Stimulated activated CD4-positive, alpha-beta T cell treated with anti-CD3 and anti-CD28 coated beads, Interleukin-15, amount 100 ng/mL, for 48 hours (primary cell): ENCODE measurements at places on chromosomes 6 and 20.
A peak's percentile ranks its signal among the peaks of the same experiment; 100 is the strongest.

DNA sequence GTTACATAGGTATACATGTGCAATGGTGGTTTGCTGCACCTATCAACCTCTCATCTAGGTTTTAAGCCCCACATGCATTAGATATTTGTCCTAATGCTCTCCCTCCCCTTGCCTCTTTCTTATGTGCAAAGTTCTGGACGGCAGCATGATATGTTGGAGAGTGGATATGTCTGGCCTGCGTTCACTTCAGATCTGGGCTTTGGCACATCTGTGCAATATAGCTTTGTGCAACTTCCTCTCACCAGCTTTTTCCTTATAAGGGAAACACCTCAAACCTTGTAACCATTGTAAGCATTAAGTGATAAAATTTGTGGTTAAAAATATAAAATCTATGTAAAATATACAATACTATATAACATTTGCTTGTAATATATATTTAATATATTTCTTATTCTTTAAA lies 288.0 kb downstream of the PHACTR1 start:
- no peak for DNase-seq

GRCh38 chr20:40855269-40855668 lies 166.2 kb upstream of the MAFB start:
- no peak for DNase-seq

DNA sequence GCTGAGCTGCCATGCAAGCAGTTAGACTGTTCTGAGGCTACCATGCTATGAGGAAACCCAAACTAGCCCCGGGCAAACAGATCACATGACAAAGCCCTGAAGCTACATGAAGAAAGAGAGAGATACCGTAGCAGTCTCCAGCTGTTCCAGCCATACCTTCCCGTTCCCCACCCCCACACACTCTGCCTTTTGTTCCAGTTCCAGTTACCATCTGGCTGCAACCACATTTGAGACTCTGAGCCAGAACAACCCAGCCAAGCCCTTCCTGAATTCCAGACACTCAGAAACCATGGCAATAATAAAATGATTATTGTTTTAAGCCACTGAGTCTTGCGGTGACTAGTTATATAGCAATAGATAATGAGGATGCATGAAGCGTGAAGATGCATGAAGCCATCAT lies 28.3 kb downstream of the RIN2 start:
- no peak for DNase-seq

GRCh38 chr6:35596448-35597442 lies 84.0 kb upstream of the TULP1 start:
- no peak for DNase-seq

GRCh38 chr6:7776509-7776908 lies 50.6 kb downstream of the BMP6 start:
- DNase-seq, result no peak

GRCh38 chr6:83609248-83609647 lies 96.9 kb downstream of the PRSS35 start:
- DNase-seq, result no peak

GRCh38 chr6:163955096-163955495 lies 540.6 kb downstream of the QKI start:
- no peak for DNase-seq

GRCh38 chr20:51930775-51931174 lies 128.5 kb upstream of the SALL4 start:
- DNase-seq, result no peak

DNA sequence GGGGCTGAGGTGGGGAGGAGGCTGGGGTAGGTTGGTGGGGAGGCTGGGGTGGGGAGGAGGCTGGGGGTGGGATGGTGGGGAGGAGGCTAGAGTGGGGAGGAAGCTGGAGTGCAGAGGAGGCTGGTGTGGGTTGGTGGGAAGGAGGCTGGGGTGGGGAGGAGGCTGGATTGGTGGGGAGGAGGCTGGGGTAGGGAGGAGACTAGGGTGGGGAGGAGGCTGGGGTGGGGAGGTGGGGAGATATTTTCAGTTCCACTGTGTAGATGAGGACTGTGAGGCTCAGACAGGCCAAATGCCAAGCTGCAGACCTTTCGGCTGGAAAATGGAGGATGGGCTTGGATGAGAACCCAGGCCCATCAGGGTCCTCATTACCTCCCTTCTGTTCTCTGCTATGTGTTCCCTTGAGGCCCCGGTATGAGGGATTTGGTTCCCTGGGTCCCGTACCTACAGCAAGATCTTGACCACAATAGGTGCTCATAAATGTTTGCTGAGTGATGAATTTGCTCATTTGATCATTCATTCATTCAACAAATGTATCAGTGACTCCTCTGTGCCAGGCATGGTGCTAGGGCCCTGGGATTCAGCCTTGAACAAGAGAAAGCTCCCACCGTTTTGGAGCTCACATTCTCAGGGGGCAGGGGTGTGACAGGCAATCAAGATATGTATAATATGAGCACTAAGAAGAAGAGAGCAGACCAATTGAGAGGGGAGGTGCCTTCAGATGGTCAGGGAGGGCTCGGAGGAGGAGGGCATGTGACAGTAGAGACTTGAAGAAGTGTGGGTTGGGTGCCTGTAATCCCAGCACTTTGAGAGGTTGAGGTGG lies 36.1 kb upstream of the NOL4L start:
- DNase-seq, result no peak

GRCh38 chr6:67667637-67668422 lies 967.3 kb upstream of the ADGRB3 start:
- DNase-seq, result no peak

DNA sequence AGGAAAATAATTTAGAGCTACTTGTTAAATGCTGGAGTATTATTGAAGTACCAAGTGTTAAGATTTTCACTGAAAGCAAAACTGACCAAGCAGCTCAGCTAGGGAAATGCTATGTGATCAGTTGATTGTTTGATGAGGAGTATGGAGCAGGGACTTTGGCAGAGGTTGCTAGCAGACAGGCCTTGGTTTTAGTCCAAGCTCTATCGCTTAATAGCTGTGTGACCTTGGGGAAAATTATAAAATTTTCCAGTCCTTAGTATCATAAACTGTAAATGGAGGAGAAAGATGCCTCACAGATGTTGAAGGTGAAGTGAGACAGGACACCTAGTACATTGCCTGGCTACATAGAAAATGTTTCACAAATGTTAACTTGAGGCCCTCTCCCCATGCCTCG lies 136.6 kb downstream of the MTHFD1L start:
- no peak for DNase-seq

GRCh38 chr6:142088858-142089216 lies 43.9 kb upstream of the GJE1 start:
- DNase-seq, result no peak

GRCh38 chr6:51562198-51562597 lies 525.2 kb downstream of the PKHD1 start:
- DNase-seq, result no peak

- DNase-seq, result no peak
Observed at GRCh38 chr6:155291291-155291690, 23.0 kb downstream of the TFB1M start.

DNA sequence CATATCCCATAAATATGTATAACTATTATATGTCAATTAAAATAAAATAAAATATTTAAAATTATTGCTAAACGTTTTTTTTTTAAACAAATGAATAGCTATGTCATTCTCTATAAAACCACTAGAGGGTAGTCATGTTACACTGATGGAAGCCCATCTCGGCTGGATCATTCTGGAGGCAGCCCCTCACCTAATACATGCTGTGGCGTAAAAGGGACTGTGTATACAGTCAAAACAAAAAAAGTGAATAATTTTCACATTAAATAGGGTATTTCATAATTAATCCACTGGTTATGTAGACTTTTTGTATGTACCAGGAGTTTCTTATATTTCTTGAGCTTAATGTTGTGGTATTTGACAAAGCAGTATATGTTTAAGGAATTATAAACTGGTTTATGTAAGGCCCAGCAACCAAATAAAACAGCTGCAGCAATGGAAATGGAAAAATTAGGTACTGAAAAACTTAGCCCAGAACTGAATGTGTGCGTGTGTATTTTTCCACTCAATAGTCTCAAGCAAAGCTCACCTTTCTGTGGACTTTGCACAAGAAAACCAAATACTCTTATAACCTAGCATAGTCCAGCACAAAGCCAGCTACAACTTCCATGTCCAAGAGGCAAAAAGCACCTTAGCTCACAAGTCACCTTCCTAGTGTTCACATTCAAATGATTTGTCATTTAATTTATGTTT lies 81.7 kb downstream of the COL9A1 start:
- no peak for DNase-seq

DNA sequence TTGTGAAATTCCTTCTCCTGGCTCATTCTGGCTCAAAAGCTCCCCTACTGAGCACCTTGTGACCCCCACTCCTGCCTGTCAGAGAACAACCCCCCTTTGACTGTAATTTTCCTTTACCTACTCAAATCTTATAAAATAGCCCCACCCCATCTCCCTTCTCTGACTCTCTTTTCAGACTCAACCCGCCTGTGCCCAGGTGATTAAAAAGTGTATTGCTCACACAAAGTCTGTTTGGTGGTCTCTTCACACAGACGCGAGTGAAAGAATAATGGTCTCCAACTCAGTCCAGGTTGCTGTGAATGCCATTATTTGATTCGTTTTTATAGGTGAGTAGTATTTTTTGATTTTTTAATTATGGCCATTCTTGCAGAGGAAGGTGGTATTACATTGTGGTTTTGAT lies 414.1 kb upstream of the FKBP1C start:
- DNase-seq, result no peak

DNA sequence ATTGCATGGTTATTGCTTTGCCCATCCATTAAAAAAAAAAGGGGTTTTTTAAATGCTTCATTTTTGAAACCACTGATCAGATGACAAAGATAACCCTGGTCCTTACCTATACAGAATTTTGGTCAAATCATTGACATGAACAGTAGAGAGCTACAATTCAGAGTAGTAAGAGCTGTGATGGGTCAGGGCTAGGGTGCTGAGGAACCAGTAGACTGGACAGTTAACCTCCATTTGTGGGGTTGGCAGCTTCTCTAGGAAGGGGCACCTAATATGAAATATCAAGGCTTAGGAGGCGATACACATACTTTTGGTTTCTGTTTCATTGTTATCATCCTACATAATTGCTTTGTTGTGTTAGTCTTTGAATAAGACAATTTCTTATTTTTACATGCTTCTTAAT lies 55.1 kb downstream of the ORC3 start:
- DNase-seq, result no peak

DNA sequence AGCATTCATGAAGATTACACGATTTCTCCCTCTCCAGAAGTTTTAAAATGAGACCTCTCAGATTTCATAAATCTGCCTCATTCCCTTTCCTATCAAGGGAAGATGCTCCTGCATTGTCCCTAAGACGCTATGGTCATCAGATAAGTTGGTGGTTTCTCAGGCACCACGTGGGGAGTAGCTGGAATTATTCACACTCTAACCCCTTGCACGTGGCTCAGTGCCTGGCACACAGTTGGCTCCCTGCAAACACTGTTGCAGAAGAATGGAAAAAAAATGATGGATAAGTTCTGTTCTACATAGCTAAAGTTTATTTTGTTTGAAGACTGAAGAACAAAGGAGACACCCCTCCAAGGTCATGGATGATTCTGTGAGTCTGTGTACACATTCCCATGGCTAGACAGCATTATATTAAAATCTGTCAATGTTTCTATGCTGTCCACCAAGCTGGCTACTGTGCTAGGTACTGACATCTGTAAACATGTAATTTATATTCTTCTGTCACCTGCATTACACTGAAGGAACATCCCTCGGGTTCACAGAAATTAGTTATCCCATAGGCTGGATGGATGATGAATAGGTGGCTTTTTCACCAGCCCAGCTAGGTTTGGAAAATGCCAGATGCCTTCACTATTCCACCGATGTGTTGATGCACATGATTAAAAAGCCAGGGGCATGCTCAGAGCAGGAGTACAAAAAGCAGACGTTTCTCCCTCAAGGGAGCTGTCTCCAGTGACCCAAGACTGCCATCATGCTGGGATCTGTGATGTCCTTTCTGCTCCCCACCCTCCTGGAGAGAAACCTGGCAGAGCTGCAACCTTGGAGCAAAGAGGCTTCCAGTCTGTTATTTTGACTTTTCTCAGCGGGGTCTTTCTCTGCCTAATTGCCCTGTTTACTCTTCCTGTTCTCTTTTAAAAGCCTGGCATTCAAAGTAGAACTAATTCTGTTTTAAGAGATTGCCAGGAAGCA lies 610.5 kb downstream of the UTRN start:
- no peak for DNase-seq

DNA sequence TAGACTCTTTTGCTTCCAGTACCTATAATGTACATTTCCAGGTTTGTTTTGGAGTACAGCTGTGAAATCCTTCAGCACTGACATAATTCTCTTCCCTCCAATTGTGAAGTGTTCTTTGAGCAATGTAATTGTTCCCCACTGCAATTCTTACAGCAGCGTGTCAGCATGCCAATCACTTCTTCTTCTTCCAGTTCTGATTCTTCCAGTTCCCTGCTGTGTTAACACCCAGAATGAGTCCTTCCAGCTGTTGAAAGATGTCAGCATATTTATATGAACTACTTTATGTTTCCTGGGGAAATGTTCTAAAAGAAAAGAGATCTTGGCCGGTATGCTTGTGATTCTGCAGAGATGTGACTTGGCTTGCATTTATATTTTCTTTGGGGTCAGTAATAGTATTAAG lies 213.9 kb downstream of the UNC5CL start:
- no peak for DNase-seq

DNA sequence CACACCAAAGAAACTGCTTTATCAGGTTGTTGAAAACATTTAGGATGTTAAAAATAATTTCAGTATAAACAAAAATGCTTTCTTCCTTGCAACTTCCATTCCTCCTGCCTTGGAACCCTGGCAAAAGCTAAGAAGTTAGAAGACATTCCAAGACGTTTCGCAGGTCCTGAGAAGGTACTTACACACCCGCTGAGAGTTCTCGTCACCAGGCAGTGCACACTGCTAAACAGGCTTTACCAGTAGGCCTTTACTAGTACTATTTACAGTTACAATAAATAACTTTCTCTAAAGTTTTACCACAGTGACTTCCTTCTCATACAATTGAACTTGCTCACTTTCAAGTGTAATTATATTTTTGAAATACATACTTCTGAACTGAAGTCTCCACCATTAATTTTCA lies 81.4 kb upstream of the RPS6KA2 start:
- DNase-seq, result no peak

DNA sequence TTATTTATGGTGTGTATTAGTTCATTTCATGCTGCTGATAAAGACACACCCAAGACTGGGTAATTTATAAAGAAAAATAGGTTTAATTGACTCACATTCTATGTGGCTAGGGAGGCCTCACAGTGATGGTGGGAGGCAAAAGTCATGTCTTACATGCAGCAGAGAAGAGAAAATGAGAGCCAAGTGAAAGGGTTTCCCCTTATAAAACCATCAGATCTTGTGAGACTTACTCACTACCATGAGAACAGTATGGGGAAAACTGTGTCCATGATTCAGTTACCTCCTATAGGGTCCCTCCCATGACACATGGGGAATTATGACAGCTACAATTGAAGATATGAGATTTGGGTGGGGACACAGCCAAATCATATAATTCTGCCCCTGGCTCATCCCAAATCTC lies 150.0 kb upstream of the AHI1 start:
- peak; percentile 17 for DNase-seq
